Activated T-helper 17 cell treated with anti-CD3 and anti-CD28 coated beads, Interleukin-2, amount 50 U/mL, for 72 hours (primary cell): ENCODE measurements at places on chromosomes 3 and 15. TPM values are rescaled to one million over a fixed set of nuclear protein-coding genes. Genes with fewer than 3 reads are reported as not detected.

Gene ALDH1L1
- 0.24 TPM for total RNA-seq

Gene PLIN1
- total RNA-seq: 0.09 TPM

Gene MESP2
- not detected for total RNA-seq

Gene ACTRT3
- 1.9 TPM for total RNA-seq

Gene ECE2
- not detected for total RNA-seq

Gene AGTR1
- total RNA-seq: not detected

Gene SERINC4
- 0.17 TPM for total RNA-seq

Gene CAMKV
- total RNA-seq: 0.34 TPM

DNA sequence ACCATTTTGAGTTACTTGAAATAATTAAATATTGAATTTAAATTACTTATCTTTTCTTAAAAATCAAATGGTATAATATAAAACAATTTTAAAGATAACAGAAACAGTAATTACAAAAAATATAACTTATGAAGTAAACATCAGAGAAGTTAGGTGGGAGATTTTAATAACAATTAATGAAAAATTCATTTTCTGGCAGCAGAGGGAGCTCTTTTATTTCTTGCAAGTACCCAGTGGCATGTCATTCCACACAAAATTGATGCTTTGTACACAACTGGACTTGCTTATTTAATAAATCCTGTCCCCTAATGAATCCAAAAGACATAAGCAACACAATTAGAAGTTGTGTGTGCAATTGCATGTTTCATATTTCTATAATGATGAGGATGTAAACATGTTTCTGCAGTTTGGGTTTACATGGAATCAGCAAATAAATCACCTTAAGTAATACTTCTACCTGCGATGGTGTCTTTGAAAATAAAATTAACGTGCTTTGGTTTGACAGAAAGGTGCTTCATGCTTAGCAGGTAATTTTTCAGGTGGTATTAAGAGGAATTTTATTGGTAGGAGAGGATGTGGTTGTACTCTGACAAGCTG is 861.3 kb downstream of the ZPLD1 start:
- no peak for ATAC-seq

- ATAC-seq: peak; percentile 90
These were observed 353.5 kb downstream of the MCTP2 start for GRCh38 chr15:94584833-94585244.

DNA sequence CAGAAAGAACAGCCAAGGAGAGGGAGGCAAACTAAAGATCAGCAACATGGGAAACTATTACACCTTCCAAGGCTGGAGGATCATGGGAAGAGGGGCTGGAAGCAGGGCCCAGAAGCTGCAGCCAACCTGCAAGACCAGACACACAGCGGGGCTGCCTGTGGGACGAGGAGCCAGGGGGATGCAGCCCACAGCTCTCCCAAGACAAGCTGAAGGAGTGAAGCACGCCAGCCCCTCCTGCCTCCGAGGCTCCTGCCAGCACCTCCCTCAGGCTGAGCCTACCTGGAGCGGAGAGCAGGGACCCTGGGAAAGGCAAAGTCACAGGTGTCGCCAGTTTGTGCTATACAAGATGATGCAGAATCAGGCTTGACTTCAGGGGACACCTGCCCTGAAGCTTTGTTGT is 133.3 kb downstream of the OSBPL10 start:
- no peak for ATAC-seq

- ATAC-seq: no peak
These were observed 48.4 kb upstream of the TRAK1 start for GRCh38 chr3:42042747-42043098.

DNA sequence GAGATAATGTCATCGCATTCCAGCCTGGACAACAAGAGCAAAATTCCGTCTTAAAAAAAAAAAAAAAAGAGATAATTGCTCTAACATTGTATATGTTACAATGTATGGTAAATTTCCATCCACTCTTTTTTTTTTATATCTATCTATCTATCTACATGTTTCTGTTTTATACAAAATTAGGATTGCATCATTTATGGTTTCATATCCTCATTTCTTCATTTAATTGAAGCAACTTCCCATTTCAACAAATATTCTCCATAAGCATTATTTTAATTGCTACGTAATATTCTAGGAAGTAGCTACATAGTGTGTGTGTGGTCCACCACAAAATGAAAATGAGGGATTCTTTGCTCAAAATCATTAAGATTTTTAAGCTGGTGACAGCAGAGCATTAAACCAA is 18.4 kb downstream of the RBP1 start:
- no peak for ATAC-seq

- no peak for ATAC-seq
These were observed 45.5 kb downstream of the TMOD3 start for GRCh38 chr15:51874751-51875644.

GRCh38 chr3:88595026-88595425 is 445.3 kb downstream of the C3orf38 start:
- no peak for ATAC-seq

GRCh38 chr3:183490211-183490601 is 61.8 kb upstream of the MCF2L2 start:
- no peak for ATAC-seq

DNA sequence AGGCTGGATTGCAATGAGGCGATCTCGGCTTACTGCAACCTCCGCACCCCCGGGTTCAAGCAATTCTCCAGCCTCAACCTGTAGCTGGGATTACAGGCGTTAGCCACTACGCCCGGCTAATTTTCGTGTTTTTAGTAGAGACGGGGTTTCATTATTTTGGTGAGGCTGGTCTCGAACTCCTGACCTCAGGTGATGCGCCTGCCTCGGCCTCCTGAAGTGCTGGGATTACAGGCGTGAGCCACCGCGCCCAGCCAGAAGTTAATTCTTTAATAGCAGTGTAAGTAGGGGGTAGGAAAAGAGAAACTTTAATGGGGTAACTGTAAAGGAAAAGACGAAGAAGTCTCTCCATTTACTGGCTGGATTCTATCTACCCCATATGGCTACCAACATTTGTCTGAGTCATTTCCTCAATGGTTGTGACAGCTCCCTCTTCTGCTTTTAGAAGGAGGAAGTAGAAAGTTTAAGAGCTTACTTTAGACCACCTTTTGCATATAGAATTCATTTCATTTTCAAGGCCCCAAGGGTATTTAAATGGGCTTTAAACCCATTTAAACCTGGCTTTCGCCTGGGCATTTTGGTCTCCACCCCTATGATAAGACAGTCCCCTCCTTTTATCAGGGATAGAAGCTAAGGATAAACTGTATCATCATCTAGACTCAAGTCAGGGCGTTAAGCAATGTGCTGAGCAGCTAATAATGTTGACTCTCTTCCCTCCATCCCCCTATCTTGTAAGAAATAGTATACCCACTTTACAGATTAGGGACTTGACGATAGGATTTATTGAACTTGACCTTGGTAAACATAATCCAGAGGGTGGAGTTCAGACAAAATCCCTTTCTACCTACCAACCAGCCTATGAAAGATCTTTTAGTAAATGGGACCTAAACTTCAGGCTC is 1.1 kb upstream of the CDV3 start:
- no peak for ATAC-seq

DNA sequence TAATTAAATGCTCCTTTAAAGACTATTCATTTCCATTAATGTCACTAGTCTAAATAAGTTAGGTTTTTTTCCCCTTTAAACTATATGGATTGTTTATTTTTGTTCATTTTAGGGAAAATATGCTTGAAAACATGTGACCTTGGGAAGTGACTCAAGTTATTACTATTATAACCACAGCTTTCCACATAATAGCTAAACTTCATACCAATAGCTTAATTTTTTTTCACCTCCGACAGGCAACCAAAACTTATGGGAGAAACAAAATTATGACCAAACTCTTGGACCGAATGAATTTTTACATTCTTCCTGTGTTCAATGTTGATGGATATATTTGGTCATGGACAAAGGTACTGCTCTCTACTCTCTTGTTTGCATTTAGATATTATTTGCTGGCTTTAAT is 16.2 kb downstream of the CPA3 start:
- ATAC-seq: no peak

GRCh38 chr3:186070996-186071395 is 37.9 kb downstream of the ETV5 start:
- no peak for ATAC-seq

DNA sequence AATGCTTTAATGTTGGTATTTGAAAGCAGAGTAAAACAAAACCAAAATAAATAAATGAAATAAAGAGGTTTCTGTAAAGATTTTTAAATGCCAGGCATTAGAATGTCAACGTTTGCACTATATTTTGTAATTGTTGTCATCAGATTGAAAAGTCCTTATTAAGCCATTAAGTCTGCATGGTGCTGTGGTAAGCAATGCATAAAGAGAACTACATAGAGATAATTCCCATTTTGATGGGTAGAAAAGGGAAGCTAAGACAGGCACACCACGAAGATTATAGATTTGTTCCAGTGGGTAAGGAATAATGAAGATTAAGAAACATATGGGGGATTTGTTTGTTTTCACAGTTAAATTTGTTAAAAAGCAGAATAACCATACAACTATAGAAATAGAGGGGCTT is 52.5 kb upstream of the PPARG start:
- ATAC-seq: no peak

- no peak for ATAC-seq
These were observed 710.6 kb downstream of the EDEM1 start for GRCh38 chr3:5898106-5898505.

- ATAC-seq: no peak
These were observed 283.7 kb downstream of the IL5RA start for GRCh38 chr3:2826453-2826852.

DNA sequence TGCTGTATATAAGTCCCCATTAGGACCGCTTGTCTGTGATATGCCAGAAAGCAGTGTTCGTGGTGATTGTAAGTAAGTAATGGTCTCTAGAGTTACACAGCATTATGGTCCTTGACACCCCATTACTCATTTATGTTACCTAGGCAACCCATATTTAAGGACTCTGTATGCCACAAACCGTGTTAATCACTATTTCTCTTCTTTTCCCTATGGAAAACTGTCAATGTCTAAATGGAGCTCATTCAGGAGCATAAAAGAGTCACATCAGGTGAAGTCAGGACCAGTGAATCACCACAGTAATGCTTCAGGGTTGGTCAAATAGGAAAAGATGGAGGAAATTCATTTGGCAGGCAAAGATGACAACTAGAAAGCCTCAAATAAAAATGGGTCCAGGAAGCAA is 146.6 kb upstream of the PEX5L start:
- ATAC-seq: no peak

GRCh38 chr15:70093070-70093469 is 4.6 kb downstream of the TLE3 start:
- no peak for ATAC-seq

GRCh38 chr15:58387130-58387529 is 44.7 kb upstream of the LIPC start:
- ATAC-seq: no peak

DNA sequence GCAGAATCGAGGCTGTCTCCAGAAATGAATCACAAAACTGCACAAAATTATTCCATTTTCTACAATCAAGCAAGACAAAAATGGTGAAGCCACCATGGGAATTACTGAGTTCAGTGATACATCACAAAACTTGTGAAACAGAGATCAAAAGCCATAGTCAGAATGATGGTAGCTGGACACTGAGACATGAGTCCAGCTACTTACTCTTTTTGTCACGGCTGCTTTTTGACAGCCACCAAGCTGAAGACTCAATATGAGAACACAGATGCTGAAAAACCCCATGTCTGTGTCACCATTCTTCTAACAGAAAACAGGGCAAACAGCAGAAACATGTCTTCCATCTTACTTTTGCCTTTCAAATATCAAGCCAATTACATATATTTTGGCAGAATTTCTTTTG is 237.6 kb downstream of the LPP start:
- ATAC-seq: peak; percentile 43

GRCh38 chr15:87816811-87817210 is 439.7 kb downstream of the NTRK3 start:
- ATAC-seq: no peak

- ATAC-seq: peak; percentile 74
These were observed 98.9 kb upstream of the TBC1D5 start for GRCh38 chr3:17841190-17841828.
